Retina (tissue), 1 donor: ENCODE measurements at places on chromosomes 16 and 17.

- DNase-seq, result no peak
These were observed 160.6 kb downstream of the CYLD start for GRCh38 chr16:50902457-50902856.

DNA sequence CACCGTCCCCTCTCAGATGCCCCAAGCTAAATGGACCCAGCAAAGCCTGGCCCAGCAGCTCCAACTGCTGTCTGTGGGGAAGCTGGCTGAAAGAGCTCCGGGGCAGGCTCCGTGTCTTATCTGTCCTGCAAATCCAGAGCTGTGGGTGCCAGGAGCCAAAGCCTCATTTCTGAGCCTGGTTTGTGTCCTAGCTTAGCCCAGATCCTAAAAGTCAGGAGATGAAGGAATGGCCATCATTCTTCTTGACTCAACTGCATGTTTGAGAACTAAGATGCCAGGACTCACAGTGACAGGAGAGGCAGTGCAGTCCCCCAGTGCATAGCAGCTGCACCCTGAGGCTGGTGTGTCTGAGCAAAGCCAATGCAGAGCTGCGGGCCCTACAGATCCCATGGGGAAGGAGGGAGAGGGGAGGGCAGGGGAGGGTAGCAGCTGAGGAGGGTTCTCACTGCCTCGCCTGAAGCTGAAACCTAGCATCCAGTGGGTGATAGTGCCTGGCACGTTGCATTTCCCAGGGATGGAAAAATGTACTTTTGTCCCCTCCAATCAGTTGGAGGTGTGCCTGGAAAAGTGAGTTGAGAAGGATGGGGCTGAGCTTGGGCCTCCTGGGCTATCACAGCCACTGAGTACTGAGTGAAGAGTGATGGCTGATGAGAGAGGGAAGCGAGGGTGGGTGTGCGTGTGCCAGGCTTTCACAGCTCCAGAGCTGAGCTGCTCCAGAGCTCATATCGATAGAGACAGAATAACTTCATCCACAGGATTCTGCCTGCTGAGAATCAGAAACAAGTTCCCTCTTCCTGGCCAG lies 24.5 kb upstream of the CD300E start:
- DNase-seq, result no peak

- DNase-seq, result no peak
These were observed 6.1 kb downstream of the CMTM1 start for GRCh38 chr16:66572356-66572755.

DNA sequence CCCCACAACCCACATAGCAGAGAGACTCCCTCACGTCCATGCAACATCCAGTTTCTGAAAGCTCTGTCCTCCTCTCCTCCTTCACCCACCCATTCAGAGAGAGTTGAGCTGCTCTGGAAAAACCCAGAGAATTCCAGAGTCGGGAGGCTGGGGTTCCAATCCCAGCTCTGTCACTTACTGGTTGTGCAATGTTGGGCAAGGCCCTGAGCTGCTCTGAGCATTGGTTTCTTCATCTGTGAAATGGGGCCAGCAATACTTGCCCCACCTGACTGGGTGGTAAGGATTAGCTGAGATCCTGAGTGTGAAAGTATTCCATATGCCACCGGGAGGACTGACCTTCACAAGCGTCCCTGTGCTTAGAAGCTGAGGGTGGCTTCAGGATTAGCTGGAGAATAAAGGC lies 12.2 kb upstream of the DLX4 start:
- no peak for DNase-seq

DNA sequence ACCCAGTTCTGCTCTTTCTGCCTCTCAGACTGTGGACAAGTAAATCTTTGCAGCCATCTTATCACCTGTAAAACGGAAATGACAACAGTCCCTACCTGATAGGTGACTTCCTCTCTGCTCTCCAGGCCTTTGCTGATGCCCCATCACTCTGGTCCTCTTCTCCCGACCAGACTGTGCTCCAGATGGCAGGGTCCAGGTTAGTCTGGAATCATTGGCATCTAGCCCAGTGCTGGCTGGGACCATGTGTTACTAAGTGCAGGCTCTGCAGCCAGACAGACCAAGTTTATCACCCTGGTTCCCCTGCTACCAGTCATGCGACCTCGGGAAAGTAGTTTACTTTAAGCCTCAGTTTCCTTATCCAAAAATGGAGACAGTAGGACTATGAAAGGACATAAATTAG lies 1.8 kb upstream of the NUBP1 start:
- DNase-seq, result no peak

- no peak for DNase-seq
These were observed 742 bp upstream of the SLC16A13 start for GRCh38 chr17:7034955-7035590.

GRCh38 chr17:65514082-65514481 lies 47.4 kb downstream of the AXIN2 start:
- DNase-seq, result no peak

GRCh38 chr16:56426585-56426984 lies 1.2 kb upstream of the AMFR start:
- no peak for DNase-seq

- peak; percentile 50 for DNase-seq
These were observed 170.8 kb upstream of the FAM20A start for GRCh38 chr17:68771867-68772515.

DNA sequence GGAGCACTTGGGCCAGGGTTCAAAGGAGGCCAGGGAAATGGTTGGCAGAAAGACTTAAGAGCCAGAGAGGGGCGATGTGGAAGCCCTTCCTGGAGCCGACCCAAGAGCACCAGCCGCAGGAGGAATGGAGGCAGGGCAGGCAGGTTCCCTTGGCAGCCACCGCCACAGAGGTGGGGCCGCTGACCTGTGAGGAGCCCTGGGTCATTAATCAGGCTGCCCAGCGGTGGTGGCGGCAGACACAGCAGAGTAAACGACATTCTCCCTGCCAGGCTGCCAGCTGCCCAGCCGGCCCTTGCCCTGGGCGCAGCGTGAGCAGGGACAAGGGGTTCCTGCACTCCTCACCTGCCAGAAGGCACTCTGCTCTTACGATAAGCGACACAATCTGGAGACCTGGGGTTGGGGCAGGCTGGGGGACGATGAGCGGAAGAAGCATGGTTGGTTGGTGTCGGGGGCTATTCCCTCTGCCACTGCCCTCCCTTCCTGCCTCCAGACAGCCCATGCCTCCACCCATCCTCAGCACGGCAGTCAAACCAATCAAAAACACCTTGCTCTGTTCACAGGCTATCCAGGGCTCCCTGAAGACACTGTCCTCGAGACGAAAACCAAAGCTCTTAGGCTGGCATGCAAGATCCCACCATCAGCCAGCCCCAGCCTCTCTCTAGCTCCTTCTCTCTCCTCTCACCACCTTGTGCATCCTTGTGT lies 40.9 kb downstream of the PLXDC1 start:
- no peak for DNase-seq

DNA sequence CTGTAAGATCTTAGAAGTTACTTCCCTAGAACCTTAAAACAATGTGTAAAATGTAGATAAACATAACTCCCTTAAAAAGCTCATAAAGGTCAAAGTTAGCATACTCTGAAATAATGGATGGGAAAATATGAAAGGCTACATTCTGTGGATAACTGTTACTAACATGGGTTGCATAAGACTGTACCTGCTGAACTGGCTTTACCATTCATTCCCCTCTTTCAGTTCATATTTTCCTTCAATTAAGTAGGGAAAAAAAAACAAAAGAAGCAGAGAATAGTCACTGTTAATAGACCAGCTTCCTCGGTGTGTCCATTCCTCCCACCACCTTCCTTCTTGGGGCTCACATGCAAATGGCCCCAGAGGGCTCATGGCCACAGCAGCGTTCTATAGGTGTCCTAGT lies 7.5 kb upstream of the MEIOB start:
- DNase-seq, result no peak

DNA sequence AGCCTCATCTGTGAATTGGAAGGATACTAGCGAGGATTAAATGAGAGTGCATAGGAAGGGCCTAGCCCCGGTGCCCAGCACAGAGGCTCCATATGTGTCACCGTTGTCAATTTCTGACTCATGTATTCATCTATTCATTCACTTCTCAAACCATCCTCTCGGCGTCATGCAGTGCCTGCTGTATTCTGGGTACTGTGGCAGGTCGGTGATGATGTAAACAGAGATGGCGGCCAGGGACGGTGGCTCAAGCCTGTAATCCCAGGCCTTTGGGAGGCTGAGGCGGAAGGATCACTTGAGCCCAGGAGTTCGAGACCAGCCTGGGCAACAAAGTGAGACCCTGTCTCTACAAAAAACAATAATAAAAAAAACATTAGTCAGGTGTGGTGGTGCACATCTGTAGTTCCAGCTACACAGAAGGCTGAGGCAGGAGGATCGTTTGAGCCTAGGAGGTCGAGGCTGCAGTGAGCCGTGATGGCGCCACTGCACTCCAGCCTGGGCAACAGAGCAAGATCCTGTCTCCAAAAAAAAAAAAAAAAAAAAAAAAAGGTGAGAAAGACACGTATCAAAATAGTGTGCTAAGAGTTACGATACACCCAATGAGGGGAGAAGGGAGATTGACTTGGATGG lies 4.3 kb upstream of the PPP1R1B start:
- DNase-seq, result no peak

DNA sequence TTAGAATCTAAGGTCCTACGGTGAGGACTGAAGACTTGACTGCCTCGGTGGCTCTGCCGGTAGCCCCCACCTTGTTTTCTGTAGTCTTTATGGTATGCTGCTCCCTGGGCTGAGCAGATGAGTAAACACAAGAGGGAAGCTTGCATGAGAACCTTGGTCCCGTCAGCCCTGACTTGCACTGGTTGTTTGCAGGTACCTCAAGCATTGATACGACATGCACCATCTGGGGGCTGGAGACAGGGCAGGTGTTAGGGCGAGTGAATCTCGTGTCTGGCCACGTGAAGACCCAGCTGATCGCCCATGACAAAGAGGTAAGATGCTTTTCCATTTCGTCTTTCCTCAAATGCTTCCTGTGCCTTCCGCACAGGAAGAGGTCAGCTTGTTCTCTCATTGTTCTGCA lies 21.1 kb upstream of the TACO1 start:
- no peak for DNase-seq

GRCh38 chr17:81537343-81537855 lies 9.2 kb downstream of the FSCN2 start:
- no peak for DNase-seq

DNA sequence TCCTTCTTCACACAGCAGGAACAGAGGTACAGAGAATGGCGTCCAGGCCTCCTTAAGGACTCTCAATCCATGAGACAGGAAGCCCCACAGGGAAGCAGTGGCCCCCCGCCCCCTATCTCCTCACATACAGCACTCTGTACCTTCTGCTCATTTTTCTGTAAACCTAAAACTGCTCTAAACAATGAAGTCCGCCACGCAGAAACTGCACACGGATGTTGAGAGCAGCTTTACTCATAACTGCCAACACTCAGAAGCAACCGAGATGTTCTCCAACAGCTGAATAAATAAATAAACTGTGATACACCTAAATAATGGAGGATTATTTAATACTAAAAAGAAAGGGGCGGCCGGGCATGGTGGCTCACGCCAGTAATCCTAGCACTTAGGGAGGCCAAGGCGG lies 9.9 kb downstream of the TBC1D16 start:
- no peak for DNase-seq

- no peak for DNase-seq
These were observed 830 bp downstream of the SPACA3 start for GRCh38 chr17:32992321-32993033.

DNA sequence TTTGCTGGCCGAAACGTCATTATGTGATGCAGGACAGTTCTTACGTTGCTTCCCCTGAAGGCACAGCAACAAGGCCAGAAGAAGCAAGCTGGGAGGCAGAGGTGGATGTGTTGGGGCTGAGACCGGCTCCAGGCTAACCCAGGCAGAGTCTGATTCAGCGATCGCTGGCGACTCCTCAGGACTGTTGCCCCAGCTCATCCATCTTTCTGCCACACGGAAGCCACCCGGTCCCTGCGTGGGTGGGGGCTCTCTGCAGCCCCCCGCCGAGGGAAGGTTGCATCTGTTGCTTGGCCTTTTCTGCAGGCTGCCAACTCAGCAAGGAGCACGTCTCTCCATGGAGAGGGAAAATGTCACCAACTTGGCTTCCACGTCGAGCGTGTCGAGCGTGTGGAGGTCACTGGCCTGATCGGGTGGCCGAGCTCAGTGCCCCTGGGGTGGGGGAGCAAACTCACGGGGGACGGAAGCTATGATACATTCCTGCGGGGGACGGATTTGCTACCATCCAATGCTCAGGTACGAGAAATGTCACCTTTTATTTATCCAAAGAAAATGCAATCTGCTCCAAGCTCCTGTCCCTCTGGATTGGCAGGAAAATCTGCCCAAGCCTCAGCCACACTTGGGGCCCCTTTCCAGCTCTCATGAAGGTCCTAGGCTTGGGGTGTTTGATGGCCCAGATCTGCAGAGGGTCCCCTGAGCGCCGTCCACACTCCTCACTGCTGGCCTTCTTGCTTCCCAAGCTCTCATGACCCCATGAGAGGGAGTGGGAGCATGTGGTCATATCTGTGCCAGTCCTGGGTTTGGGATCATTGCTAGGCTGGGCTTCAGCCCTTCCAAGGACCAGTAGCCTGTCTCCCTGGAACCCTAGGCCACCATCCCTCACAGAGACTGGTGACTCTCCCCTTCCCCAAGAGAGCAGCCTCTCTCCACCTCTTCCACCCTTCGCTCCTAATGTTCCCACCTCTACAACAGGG lies 69.4 kb downstream of the RPH3AL start:
- DNase-seq, result no peak

GRCh38 chr17:68498479-68499326 lies 13.5 kb upstream of the PRKAR1A start:
- no peak for DNase-seq

- no peak for DNase-seq
These were observed 182.1 kb downstream of the RPTOR start for GRCh38 chr17:80726558-80727408.

- DNase-seq, result no peak
These were observed 124.7 kb downstream of the CPPED1 start for GRCh38 chr16:12678983-12679382.

DNA sequence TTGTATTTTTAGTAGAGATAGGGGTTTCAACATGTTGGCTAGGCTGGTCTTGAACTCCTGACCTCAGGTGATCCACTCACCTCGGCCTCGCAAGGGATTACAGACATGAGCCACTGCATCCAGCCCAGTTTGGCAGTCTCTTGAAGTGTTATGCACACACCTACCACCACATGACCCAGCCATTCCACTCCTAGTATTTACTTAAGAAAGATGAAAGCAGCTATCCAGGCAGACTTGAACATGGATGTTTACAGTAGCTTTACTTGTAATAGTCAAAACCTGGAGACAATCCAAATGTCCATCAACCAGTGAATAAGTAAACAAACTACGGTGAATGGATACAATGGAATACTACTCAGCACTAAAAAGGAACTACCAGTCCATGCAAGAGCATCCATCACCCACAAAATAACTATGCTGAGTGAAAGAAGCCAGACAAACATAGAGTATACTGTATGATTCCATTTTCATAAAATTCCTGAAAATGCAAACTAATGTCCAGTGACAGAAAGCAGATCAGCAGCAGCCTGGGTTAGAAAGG lies 37.8 kb upstream of the RASD1 start:
- DNase-seq, result no peak
